Small intestine (tissue), 16 donors: ENCODE measurements at places on chromosomes 12 and 14. TPM values are rescaled to one million over a fixed set of nuclear protein-coding genes. Genes with fewer than 3 reads are reported as not detected.
A peak's percentile ranks its signal among the peaks of the same experiment; 100 is the strongest.

DNA sequence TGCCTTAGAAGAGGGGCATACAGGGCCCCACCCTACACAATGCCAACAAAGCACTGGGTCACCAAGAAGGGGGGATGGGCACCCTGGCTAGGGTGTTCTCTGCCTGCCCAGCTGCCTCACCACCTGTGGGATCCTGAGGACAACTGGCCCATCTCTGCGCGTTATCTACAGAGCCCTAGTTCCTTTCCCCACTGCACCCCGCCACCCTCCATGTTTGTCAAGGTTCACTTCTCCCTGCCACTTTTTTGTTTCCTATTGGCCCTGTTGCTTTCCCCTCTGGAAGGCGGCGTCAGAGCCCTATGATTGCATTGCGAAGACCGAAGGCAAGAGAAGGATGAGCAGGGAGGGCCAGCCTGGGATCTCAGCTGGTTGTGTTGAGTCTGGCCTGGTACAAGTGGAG is 1.6 kb downstream of the SLC48A1 start:
- H3K4me1 ChIP-seq, result no peaks in the 10 kb centered on the region
- no peak overlapping the region for H3K4me3 ChIP-seq
- no peak for DNase-seq
- H3K27me3 ChIP-seq, result no peaks in the 10 kb centered on the region

GRCh38 chr14:36467332-36467731 is 52.7 kb downstream of the NKX2-1 start:
- no peak for DNase-seq
- H3K4me3 ChIP-seq, result no peak overlapping the region
- H3K27me3 ChIP-seq, result no peaks in the 10 kb centered on the region
- no peaks in the 10 kb centered on the region for H3K4me1 ChIP-seq
- no peaks in the 10 kb centered on the region for H3K36me3 ChIP-seq

DNA sequence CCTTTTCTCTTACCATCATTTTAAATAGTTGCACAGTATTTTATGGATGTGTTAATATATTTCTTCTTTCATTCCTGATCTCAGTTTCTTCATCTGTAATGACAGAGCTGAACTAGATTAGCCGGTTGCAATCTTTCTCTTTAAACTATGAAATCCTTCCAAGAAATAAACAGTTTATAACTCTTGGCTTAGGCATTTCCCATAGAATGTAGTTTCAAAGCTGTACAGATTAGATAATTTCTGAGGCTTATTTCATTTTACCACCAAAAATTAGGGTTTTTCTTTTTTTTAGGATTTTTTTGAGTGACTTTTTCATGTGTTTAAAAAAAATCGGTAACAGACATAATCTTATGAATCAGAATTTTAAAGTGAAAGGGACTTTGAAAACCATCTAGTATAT is 144.0 kb downstream of the RAD51B start:
- H3K4me3 ChIP-seq, result no peak overlapping the region
- peaks cover 3% of the 10 kb centered on the region for H3K4me1 ChIP-seq
- no peaks in the 10 kb centered on the region for H3K36me3 ChIP-seq

- H3K36me3 ChIP-seq, result no peaks in the 10 kb centered on the region
- no peak overlapping the region for H3K27ac ChIP-seq
- DNase-seq, result no peak
- no peaks in the 10 kb centered on the region for H3K4me1 ChIP-seq
- H3K4me3 ChIP-seq, result peak overlapping the region; percentile 8
- peaks cover 14% of the 10 kb centered on the region for H3K27me3 ChIP-seq
These were observed 4.3 kb upstream of the MYF6 start for GRCh38 chr12:80702889-80703805.

DNA sequence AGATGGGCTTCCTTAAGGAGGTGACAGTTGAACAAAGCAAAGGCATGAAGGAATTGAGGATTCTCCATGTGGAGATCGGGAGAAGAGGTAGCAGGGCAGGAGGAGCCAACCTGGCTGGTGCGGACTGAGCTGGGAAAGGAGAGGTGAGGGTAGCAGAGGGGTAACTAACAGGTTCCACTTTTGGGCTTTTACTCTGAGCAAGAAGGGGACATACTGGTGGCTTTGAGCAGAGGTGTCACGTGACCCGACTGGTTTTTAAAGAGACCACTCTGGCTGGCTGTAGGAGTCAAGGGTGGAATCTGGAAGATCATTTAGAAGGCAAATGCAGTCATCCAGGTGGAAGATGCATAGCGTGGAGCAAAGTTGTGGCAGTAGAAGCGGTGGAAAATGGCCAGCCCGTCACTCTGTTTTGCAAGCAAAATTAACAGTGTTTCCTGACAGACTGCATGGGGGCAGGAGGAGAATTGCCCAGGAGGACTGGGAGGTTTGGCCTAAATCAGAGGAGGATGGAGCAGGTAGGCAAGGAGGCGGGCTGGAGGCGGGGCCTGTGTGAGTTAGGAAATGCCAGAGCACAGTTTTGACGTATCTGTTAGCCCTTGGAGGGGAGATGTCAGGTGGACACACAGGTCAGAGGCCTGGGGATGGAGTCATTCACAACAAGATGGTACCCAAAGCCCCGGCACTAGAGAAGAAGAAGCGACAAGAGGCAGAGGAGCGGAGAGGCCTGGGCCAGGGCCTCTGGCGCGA is 156.3 kb upstream of the FKBP4 start:
- H3K27ac ChIP-seq, result no peak overlapping the region
- H3K4me1 ChIP-seq, result no peaks in the 10 kb centered on the region
- DNase-seq, result no peak
- H3K4me3 ChIP-seq, result no peak overlapping the region

GRCh38 chr12:91561301-91561957 is 378.8 kb upstream of the DCN start:
- H3K4me3 ChIP-seq, result no peak overlapping the region
- no peaks in the 10 kb centered on the region for H3K27me3 ChIP-seq
- H3K36me3 ChIP-seq, result no peaks in the 10 kb centered on the region
- no peaks in the 10 kb centered on the region for H3K4me1 ChIP-seq
- no peak overlapping the region for H3K27ac ChIP-seq

DNA sequence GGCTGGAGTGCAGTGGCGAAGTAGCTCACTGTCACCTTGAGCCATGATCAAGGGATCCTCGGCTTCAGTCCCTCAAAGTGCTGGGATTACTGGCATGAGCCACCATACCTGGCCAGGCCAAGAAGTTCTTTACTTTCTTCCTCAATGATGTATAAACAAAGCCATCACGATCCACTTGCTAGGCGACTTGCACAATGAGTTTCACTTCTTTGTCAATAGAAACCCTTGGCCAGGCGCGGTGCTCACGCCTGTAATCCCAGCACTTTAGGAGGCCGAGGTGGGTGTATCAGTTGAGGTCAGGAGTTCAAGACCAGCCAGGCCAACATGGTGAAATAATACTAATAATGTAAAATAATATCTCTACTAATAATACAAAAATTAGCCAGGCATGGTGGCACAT is 14.4 kb upstream of the SPSB2 start:
- no peak overlapping the region for H3K4me3 ChIP-seq
- H3K36me3 ChIP-seq, result no peaks in the 10 kb centered on the region
- H3K4me1 ChIP-seq, result no peaks in the 10 kb centered on the region
- no peaks in the 10 kb centered on the region for H3K27me3 ChIP-seq
- H3K27ac ChIP-seq, result no peak overlapping the region

DNA sequence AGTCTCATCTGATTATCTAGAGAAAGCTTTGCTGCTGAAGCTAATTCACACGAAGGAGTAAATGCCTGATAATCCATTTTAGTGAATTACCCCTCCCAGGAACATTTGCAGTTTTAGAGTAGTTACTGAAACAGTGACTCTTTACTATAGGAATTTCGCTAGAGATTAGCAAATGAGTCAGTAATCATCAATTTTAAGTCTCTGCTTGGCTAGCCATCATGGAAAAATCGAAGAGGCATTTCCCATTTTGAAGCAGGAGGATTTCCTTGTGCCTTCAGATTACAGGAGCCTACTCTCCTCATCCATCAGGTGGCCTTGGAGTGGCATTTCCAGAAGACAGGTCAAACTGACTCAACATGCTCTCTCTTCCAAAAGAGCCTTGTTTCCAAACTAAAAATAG is 154.5 kb downstream of the EGLN3 start:
- no peaks in the 10 kb centered on the region for H3K36me3 ChIP-seq
- no peak for DNase-seq
- H3K27me3 ChIP-seq, result peaks cover 5% of the 10 kb centered on the region
- no peak overlapping the region for H3K4me3 ChIP-seq
- no peaks in the 10 kb centered on the region for H3K4me1 ChIP-seq

DNA sequence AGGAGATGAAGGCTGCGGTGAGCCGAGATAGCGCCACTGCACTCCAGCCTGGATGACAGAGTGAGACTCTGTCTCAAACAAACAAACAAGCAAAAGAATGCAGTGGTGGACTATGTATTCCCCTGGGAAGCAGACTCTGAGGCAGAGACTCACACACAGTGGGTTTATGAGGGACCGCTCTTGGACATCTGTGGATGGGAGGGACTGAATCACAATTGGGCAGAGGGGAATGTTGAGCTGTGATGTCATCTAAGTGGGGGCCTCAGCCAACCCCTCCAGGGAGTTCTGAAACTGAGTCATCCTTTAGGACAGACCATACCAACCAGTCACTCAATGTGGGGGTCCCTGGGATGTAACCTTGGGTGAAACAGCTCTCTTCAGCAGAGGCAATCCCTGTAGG is 151.0 kb downstream of the SUDS3 start:
- no peak overlapping the region for H3K4me3 ChIP-seq
- DNase-seq, result no peak
- H3K27me3 ChIP-seq, result no peaks in the 10 kb centered on the region
- H3K27ac ChIP-seq, result no peak overlapping the region

DNA sequence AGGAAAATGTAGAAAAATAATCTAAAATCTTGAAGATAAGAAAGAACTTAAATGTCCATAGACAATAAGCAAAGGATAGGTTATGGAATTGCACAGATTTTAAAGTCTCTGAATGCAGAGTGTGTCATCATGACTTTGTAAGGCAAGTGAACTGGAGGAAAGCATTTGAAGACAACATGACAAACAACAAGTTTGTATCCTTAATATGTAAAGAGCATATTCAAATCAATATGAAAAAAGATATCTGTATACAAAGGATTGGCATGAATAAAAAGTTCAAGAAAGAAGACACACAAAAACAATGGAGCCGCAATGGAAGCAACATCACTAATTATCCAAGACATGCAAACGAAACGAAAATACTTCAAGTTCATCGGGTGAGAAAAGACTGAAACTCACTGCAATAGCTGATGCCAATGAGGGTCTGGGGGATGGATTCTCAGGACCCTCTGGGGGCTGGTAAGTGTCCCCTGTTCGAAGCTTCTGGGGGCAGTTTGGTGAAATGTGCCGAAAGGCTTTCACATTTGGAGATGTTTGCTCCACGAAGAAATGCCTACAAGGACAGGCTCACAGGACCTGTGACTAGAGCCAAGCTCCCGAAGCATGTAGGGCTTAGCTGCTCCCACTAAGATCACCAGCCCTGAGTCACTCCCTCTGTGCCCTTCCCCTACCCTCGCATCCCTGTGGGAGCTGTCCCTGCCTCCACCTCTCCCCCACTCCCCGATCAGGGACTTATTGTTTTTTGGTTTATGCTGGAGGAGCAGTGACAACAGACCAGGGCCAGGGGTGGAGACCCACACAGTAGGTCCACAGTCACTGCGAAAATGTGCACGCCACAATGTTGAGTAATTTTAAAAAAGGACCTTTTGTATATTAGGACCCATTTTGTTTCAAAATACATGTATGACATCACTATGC is 345.7 kb upstream of the SFSWAP start:
- H3K27ac ChIP-seq, result no peak overlapping the region
- DNase-seq, result no peak
- H3K4me1 ChIP-seq, result no peaks in the 10 kb centered on the region
- H3K4me3 ChIP-seq, result no peak overlapping the region

- H3K27ac ChIP-seq, result no peak overlapping the region
- H3K4me1 ChIP-seq, result no peaks in the 10 kb centered on the region
- no peaks in the 10 kb centered on the region for H3K27me3 ChIP-seq
These were observed 88.4 kb upstream of the TMEM132C start for GRCh38 chr12:128178565-128178964.

GRCh38 chr12:71299541-71300376 is 139.8 kb upstream of the LGR5 start:
- H3K27ac ChIP-seq, result no peak overlapping the region
- no peaks in the 10 kb centered on the region for H3K4me1 ChIP-seq

DNA sequence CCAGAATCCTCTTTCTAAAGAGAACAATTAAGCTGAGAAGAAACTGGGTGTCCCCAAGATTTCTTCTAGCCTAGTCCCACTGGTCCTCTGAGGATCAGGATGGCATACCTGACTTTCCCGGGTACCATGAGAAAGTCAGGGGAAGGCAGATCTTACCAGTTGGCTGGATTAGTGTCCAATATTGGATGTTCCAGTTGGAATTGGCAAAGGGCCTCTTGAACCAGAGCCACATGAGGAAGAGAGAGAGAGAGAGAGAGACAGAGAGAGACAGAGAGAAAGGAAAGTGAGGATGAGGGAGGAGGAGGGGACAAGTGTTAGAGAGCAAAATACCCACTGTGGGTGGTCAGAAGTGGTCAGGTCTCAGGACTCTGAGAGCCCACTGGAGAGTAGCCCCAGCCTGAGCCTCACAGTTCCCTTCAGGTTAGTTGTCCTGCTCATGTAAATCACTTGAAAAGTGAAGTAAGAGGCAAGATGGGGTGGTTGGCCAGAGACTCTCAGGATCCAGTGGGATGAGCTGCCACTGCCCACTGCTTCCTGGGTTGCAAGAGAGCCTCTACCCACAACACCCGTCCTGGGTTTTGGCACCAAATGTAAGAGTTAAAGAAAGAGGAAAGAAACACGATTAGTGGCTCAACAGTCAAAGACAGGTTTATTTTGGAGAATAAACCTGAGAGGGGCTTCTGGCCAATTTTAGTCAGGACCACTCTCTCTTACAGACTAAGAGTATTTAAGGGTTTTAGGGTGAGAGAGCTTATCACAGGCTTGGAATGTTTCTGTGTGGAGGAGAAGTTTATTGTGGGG is 28.4 kb upstream of the A2M start:
- no peak overlapping the region for H3K27ac ChIP-seq
- H3K4me1 ChIP-seq, result no peaks in the 10 kb centered on the region

- peaks cover 52% of the 10 kb centered on the region for H3K36me3 ChIP-seq
- no peaks in the 10 kb centered on the region for H3K27me3 ChIP-seq
- H3K27ac ChIP-seq, result no peak overlapping the region
- no peak overlapping the region for H3K4me3 ChIP-seq
- H3K4me1 ChIP-seq, result no peaks in the 10 kb centered on the region
- DNase-seq, result no peak
These were observed 256.6 kb downstream of the FOXN3 start for GRCh38 chr14:89160437-89160836.

GRCh38 chr12:121839993-121840761 is 18.5 kb downstream of the HPD start:
- no peaks in the 10 kb centered on the region for H3K27me3 ChIP-seq
- H3K27ac ChIP-seq, result peak overlapping the region; percentile 77
- DNase-seq, result peak; percentile 10
- H3K4me3 ChIP-seq, result peak overlapping the region; percentile 74
- H3K4me1 ChIP-seq, result no peaks in the 10 kb centered on the region

DNA sequence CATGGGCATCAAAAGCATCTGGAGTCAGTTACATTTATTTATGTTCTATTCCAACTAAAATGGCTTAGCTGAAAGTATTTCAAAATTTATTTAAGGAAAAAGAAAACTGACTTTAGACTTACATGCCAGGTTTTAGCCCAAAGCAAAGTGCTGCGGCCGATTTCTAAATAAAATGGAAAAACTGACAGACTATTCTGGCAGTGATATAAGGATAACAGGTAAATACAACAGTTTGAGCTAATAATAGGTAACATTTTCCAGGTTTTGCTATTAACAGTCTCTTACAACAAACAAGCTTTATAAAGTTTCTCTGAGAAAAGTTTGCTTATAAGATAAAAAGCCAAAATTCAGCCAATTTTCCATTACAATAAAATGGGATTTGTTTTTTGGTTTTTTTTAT is 937.2 kb upstream of the FLRT2 start:
- H3K4me3 ChIP-seq, result no peak overlapping the region
- no peaks in the 10 kb centered on the region for H3K4me1 ChIP-seq
- DNase-seq, result no peak

The YARS2 gene
- polyA plus RNA-seq, result 18.7 TPM

The KRT83 gene
- not detected for polyA plus RNA-seq

The SSTR1 gene
- 32.7 TPM for polyA plus RNA-seq

The TAPBPL gene
- polyA plus RNA-seq, result 34.9 TPM

The RNU4-1 gene
- polyA plus RNA-seq, result not detected

The SPX gene
- polyA plus RNA-seq, result not detected

The TMBIM6 gene
- 687 TPM for polyA plus RNA-seq
